ENCODE measurements at places on chromosomes 7 and 10.

DNA sequence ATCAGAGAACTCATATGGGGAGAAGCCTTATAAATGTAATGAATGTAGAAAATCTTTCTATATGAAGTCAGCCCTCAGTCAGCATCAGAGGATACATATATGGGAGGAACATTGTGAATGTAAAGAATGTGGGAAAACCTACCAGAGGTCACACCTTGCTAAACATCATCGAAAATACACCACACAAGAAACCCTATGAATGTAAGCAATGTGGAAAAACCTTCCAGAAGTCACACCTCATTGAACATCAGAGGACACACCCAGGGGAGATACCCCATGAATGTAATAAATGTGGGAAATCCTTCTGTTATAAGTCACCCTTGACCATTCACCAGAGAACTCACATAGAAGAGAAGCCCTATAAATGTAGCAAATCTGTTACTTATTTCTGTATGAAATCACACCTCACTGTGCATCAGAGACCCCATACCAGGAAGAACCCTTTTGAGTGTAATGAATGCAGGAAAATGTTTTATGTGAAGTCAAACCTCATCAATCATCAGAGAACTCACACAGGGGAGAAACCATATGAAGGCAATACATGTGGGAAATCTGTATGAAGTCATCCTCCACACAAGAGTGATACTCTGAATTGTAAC lies 30.8 kb downstream of the ZNF12 start:
- DNase-seq, result no peak

- DNase-seq, result peak; percentile 92
These were observed 343.0 kb upstream of the NPSR1 start for GRCh38 chr7:34315032-34315431.

DNA sequence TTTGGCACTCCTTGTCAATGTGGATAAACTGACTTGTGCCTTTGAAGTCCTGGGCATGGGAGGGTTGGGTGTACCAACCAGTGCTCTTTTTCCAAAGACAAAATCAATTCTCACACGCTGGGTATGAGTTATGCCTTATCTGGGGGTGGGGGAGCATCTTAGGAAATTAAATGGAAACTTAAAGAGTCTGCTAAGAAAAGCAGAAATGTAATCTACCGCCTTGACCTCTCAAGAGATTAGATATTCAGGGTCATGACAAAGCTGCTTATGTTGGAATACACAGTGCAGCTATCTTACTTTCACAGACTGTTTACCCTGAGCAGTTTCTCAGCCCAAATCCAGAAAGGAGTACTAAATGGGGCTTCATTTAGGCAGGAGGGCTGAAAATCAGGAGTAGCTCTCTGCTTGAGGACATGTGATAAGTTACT lies 2.6 kb downstream of the MEST start:
- DNase-seq, result no peak

- no peak for DNase-seq
These were observed 445.8 kb downstream of the AUTS2 start for GRCh38 chr7:70044064-70044463.

- no peak for DNase-seq
These were observed 137.2 kb downstream of the VIPR2 start for GRCh38 chr7:159007364-159007995.

DNA sequence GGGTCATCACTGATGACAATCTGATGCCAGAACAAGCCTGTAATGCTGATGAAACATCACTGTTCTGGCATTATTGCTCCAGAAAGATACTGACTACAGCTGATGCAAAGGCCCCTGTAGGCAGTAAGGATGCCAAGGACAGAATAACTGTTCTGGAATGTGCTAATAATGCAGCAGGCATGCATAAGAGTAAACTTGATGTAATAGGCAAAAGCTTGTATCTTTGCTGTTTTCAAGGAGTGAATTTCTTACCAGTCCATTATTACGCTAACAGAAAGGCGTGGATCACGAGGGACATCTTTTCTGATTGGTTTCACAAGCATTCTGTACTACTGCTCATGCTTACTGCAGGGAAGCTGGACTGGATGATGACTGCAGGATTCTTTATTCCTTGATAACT lies 18.7 kb downstream of the LCOR start:
- peak; percentile 96 for DNase-seq

DNA sequence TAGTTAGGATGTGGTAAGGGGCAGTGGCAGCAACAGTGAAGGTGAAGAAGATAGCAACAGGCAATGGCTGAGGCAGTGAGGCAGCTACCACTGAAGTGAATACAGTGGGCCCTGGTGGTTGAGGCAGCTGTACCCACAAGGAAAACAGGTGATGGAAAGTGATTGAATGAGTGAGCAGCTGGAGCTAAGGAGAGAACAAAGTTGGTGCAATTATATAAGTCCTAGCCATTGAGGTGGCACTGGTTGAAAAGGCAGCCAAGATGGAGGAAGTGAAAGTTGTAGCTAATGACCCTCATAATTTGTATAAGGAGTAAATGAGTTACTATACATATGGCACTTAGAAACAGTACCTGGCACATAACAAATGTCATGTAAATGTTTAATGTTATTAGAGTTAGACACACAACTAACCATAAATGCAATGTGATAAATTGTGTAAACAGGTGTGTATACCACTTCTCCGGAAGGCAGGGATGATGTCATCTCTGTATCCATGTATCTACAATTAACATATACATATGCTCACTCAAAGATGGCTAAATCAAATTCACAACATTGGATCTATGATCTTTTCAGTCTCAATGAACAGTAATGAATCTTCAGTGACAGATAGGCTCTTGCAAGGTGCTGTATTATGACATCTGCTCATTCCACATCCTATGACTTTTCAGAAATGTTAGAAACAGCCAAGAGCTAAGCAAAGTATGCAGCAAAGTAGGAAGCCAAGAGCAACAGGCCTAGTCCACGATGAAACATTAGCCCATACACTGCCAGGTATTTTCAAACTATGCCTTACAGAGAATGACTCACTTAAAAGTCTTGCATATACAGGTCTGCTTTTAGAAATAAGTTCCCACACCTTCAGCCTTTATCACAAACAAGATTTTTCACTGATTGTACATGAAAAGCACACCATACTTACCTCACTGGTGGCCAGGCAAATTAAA lies 10.7 kb downstream of the XPNPEP1 start:
- DNase-seq, result peak; percentile 32

- DNase-seq, result no peak
These were observed 147.2 kb downstream of the MAPK8 start for GRCh38 chr10:48453451-48454301.

- no peak for DNase-seq
These were observed 87.8 kb upstream of the DYNC1I1 start for GRCh38 chr7:95684505-95684904.

DNA sequence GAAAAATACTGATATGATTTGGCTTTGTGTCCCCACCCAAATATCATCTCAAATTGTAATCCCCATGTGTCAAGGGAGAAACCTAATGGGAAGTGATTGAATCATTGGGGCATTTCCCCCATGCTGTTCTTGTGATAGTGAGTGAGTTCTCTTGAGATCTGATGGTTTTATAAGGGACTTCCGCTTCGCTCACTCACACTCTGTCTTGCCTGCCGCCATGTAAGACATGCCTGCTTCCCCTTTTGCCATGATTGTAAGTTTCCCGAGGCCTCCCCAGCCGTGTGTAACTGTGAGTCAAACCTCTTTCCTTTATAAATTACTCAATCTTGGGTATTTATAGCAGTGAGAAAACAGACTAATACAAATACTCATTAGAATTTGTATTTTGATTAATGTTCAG lies 5.1 kb upstream of the MRPS17 start:
- no peak for DNase-seq

DNA sequence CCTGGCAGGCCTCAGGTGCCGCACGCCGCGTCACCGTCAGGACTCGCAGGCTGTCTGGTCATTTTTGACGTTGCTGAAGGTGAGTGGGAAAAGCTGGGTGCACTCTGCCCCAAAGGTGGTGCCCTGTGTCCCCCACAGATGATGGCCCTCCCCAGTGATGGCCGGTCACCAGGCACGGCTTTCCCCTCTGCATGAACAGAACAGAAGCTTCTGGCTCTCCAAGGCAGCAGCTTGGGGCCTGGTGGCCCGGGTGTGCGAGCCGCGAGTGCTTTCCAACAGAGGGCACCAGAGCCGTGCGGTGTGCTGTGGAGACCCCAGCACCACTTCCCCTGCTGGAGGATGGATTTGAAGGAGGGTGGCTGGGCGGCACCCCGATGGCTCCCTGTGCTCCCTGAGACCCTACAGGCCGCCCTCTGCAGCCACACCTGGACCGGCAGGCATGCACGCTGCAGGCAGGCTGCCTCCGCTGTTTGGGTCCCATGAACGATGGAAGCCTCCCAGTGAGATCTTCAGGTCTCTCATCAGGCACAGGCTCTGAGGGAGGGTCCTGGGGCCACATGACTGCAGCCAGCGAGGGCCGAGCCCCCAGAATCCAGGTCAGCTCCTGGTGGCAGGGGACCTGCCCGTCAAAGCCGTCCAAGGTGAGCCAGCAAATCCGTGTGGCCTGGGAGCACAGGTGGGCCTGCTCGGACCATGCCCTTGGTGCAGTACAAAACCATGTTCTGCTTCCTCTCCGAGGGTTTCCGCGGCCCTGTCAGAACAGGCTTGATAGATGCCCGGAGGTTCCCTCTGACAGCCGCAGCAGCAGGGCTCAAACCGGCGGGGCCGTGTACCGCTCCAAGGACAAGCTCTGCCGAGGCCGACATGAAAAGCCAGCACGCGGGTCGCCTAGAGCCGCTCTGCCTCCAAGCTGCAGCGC lies 195.4 kb downstream of the EBF3 start:
- no peak for DNase-seq

DNA sequence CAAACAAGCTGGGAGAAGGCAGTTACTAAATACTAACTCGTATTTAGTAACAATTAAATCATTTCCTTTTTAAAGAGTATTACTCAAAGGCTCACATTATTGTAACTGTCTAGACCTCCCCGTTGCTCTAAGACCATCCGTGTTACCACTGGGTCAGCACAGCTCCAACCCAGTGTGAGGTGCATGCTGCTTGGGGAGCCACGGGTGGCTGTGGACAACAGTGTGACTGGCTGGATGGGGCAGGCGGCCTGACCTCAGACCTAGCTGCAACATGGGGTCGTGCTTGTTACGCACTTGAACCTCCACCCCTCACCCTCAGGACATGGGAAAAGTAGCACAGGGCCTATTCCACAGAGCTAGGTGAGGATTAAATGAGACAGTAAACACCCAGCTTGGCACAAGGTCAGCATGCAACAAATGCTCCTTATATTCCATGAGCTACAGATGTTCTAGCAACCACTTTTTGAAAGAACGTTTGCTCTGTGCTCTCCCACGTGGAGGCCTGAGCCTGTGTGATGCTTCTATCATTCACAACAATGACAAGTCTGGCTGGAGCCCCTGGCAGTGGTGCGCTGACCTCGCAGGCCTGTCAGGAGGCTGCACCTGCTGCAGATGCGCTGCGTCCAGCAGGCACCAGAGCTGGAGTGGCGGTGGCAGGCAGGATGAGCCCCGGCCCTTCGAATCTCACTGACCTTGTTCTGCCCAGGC lies 135.7 kb downstream of the PKD1L1 start:
- DNase-seq, result no peak

DNA sequence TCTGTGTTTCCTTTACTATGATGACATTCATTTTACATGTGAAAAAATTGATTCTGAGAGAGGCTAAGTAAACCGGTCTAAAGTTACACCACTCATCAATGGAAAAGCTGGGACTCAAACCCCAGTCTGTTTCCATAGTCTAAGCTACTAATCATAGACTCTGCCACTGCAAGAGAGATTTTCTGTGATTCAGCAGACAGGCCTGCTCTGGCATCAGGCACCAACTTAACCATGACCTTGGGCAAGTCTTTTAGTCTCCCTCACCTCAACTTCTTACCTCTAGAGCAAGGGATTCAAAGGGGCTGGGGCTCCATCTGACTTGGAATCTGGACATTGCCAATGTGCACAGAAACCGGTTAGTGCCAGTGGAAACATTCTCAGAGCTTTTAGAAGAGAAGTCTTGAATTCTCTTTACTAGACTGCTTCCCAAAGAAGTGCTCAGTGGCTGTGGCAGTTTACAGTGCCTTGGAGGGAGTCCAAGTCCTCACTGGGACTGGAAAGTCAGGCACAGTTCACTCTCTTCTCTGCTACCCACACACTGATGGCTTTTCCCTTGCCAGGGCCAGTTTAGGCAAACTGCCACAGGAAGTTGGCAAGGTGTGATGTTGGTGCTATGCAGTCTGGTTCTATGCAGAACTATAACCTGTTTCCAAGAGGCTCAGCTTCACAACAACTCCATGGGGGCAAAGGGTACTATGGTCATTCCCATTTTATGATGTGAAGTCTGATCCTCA lies 4.5 kb upstream of the BLNK start:
- no peak for DNase-seq

- DNase-seq, result peak; percentile 33
These were observed 838.8 kb downstream of the GRID1 start for GRCh38 chr10:85527616-85528317.

GRCh38 chr7:1532456-1533254 lies 2.2 kb downstream of the MAFK start:
- peak; percentile 94 for DNase-seq

- no peak for DNase-seq
These were observed 72.1 kb downstream of the GNAI1 start for GRCh38 chr7:80206763-80207162.

DNA sequence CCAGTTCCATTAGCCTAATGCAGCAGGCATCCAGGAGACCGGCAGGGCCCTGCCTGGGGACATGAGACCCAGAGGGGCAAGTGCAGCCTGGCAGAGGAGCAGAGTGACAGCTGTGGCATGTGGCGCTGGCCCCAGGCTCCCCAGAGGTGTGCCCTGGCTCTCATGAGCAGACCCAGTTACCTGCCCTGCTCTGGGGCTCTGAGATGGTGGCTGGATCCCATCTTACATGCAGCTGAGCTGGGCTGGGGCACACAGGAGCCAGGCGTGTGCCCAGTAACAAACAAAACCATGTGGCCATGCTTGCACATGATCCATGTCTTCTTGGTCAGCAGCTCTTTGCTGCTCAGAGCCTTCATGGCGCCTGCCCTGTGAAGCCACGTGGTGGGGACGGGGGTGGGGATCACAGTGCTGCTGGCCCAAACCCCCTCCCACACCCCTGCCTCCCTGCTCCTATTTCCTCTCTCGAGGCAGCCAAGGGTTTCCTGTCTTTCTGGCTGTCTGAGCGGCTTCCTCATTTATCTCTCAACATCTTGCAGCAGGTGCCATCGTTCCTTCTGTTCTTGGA lies 40.3 kb upstream of the GTF2I start:
- no peak for DNase-seq

DNA sequence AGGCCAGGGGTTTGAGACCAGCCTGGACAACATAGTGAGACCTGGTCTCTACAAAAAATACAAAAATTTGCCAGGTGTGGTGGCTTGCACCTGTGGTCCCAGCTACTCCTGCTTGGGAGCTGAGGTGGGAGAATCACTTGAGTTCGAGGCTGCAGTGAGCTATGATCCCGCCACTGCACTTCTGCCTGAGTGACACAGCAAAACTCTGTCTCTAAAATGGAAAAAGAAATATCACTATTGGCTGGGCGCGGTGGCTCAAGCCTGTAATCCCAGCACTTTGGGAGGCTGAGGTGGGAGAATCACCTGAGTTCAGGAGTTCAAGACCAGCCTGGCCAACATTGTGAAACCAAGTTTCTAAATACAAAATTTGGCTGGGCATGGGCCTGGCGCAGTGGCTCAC lies 44.9 kb upstream of the RASGEF1A start:
- DNase-seq, result no peak

GRCh38 chr10:132610071-132610701 lies 72.6 kb downstream of the INPP5A start:
- no peak for DNase-seq

GRCh38 chr10:75191821-75192568 lies 18.6 kb upstream of the VDAC2 start:
- DNase-seq, result peak; percentile 92

- DNase-seq, result no peak
These were observed 199.2 kb downstream of the AHR start for GRCh38 chr7:17497549-17498167.

Data from fibroblast of skin of back (primary cell).